ENCODE measurements at places on chromosomes 3 and 15.

GRCh38 chr15:39595338-39596221 is 14.7 kb downstream of the THBS1 start:
- no peak for DNase-seq

DNA sequence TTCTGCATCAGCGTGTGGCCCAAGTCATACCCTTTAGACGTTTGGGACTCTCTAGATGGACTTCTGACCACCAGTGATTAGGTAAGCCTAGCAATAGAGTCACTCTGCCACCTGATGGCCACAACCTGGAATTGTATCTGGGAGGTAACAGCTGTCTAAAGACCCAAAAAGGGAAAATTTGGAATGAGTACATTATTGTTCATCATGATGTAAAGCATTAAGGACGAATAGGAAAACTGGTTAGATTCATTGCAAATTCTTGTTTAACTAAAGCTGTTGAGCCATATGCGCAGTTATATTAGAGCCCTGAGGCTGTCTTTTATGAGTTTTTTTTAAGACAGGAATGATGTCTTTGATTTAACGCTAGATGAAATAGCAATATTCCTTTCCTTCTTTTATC is 63.6 kb downstream of the FAM81A start:
- no peak for DNase-seq

- DNase-seq, result no peak
Observed at GRCh38 chr15:38401106-38401505, 52.8 kb upstream of the FAM98B start.

DNA sequence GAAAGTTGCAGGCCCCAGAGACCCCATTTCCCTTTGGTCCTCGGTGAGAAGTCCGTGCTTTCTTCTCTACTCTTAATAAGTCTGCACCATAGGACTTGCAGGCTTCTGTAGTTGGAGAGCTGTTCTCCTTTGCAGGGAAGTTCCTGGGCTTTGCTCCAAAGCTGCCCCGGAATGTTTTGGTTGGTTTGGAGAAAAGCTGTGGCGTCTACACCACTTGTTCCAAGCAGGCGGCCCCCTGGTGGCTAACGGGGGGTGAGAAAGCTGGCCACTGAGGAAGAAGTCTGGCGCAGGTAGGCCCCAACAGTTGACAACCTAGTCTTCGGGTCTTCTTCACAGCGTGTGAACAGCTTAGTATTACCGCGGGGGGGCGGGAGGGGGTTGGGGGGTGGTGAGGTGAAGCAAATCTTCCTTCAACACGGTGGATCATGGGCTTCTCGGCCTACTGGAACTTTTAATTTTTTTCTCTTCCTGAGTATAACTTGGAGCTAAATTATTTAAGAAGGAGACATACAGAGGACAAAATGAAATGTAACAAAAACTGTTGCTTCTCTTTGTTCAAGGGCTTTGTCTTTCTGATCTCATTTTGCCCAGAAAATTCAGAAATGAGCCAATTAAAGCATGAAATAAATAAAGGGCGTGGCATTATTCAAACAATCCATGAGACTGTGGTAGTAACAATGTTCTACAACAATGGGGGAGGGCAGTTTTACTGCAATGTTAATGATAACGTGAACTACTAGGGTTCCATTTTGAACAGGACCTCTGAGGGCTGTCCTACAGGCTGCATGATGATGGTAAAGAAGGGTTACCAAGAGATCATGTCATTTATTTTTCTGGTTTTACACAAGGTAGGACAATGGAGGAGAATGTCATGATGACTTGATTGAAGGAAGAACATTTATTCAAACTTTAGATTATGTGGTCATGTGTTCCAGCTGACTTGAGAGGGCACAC is 2.2 kb upstream of the THRB start:
- no peak for DNase-seq

GRCh38 chr15:81398910-81399551 is 25.0 kb upstream of the TMC3 start:
- DNase-seq, result no peak

GRCh38 chr3:72912532-72912931 is 24.7 kb downstream of the GXYLT2 start:
- no peak for DNase-seq

Measured in T-helper 2 cell (primary cell).